Left renal pelvis (tissue), 4 donors: ENCODE measurements at places on chromosomes 12 and 14. TPM values are rescaled to one million over a fixed set of nuclear protein-coding genes. Genes with fewer than 3 reads are reported as not detected.

GRCh38 chr12:67514502-67514901 lies 134.0 kb upstream of the DYRK2 start:
- DNase-seq, result no peak

DNA sequence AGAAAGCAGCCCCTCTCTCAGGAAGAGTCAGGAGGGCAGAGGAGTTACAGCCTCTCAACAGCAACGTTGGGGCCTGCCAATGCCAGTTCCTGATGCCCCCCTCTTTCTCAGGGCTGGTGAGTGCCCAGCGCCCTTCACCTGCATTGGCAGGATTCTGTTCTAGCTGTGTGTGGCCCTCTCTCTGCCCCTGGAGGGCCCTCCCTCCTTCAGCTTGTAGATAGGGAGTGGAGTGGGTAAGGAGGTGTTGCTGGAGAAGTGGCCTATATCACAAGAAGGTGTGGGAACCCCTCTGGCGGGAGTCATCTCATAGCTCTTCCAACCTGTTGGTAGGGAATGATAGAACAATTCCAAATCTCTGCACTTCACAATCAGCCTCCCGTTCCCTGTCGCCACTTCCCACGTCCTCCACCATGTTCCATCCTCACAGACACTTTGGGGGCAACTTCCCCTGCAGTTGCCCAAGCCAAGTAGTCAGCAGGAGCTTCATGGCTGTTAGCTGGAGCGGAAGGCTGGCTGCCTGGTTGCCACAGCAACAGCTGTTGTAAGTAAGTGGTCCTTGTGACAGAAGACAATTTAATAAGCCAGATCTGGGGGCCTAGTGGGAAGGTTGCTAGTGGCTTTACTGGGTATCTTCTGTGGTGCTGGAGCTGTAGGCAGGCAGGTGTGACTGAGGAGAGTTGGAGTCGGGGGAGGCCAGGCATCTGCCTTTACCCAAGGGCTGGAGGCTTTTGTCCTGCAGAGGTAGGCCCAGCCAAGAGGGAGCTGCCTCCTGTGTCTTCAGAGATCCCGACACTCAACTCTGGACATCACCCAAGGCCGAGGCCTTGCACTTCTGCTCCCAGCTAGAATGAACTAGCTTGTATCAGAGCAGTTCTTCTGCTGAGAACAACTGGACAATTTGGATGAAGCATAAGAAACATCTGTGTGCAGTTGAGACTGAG lies 38.4 kb downstream of the GALNT16 start:
- DNase-seq, result no peak

DNA sequence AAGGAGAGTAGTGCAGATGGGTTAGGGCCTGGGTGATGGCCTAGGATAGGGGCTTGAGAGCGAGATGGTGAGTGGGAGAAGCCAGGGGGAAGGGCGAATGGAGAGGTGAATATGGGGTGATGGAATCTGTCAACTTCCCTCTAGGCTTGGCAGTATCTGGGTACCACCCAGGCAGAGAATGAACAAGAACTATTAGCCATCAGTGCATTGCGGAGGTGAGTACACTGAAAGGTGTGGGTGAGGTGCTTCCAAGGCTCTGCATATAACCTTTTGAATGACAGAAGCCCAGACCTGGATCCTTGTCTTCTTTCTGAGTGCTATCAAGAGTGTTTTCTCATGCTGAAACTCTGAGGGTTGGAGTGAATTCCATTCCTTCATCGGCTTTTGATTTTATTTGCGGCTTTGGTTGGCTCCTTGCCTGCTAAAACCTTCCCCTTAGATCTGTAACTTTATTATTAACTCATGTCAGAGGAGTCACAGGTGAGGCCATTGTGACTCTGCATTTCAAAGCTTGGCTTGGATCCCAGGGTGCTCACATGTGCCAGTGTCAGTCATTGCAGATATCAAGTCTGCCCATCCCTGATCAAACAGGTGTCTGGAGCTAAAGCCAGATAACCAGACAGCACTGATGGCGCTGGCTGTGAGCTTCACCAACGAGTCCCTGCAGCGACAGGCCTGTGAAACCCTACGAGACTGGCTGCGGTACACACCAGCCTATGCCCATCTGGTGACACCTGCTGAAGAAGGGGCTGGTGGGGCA lies 18.6 kb downstream of the PEX5 start:
- no peak for DNase-seq

DNA sequence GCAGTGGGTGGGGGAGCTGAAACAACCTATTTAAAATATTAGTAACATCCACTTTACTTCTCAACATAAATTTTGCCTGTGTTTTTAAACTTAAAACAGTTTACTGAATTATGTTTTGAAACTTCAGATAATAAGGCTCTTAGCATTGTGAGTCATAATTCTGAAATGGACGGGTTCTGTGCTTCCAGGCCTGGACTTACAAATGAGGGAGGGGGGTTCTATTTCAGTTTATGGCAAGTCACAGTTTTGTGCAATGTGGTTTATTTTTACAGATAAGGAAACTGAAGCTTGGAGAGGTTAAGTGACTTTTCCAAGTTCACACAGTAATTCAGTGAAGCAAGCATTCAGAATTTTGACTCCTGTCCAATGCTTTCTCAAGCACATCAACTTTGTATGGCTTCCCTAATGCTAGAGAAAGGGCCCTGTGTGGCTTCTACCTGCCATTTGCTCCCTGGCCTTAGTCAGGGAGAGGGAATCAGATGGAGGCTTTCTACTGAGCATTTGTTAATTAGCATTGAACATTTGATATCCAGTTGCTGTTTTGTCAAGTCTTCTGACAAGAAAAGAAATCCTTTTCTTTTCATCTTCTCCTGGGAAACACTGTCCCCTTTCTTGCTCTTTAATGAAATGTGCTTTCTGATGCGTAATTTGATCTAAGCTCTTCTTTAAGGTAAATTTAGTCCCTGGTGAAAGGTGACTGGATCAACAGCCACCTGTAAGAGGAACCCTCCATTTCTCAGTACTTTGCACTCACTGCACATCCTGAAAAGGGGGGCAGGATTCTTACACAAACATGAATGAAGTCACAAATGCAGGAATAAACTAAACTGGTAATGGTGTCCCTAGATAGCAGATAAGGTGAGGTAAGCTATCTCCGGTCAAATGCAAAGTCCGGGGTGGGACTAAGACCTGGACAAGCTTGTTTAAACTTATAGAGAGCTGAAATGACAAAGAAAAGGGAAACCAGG lies 2.5 kb upstream of the SALL2 start:
- DNase-seq, result no peak

DNA sequence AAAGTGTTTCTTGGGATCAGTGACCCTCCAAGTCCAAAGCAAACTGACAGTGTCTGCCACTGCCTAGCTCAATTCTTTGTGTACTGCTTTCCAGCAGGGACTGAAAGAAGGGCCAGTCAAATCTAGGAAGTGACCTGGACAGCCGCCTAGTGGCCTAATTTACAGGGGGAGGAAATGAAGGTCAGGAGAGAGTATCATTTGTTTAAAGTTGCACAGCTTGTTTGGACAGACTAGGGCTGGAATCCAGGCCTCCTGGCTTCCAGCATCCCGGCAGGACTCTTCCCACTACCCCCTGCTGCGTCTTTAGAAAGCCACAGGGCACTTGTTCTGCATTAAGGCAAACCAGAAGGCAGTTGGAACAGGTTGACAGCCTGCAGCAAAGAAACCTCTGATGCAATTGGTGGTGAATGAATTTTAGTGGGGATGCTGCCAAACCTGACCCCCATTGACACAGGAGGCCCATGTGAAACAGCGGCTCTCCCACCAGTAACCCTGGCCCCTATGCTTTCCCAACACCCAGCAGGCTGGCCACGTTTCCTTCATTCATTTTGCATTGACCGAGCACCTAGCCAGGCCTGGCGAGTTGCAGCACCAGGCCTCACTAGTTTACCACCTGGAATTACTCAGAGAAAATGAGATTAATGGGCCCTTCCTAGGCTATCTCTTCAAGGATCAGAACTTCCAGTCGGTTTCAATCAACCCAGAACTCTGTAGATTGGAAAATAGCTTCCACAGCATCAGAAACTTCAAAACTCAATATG lies 28.2 kb downstream of the GALNT16 start:
- peak; percentile 2 for DNase-seq

DNA sequence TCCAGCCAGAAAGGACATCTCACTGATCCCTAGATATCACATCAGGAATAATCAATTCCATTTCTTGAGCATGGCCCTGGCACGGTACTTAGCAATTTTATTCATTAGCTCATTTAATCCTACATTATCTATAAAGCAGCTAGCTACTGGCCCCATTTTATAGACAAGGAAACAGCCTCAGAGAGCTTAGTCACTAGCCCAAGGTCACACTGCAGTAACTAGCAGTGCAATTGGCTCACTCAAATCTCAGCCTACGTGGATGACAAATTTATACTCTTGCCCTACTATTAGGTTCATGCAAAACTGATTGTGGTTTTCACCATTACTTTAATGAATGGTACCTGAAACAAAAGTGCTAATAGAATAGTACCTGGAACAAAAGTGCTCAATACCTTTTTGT lies 41.7 kb downstream of the NUAK1 start:
- DNase-seq, result no peak

Gene ATL1
- 15.3 TPM for polyA plus RNA-seq

Gene RASAL1
- polyA plus RNA-seq, result 7.1 TPM

Gene ITGA7
- 37.3 TPM for polyA plus RNA-seq
